ENCODE measurements at places on chromosomes 6 and 20. TPM values are rescaled to one million over a fixed set of nuclear protein-coding genes. Genes with fewer than 3 reads are reported as not detected.

GRCh38 chr6:20538131-20538662 lies 3.9 kb downstream of the CDKAL1 start:
- H3K4me1 ChIP-seq = peaks cover 18% of the 10 kb centered on the region
- 0 out of 2 replicates have a peak overlapping the region, but pooled peaks have one; percentile 19 for H3K4me3 ChIP-seq
- no peak for DNase-seq
- peaks cover 6% of the 10 kb centered on the region for H3K36me3 ChIP-seq

GRCh38 chr20:56974499-56975250 lies 291.8 kb downstream of the BMP7 start:
- no peaks in the 10 kb centered on the region for H3K36me3 ChIP-seq
- H3K4me1 ChIP-seq = no peaks in the 10 kb centered on the region
- no peak for DNase-seq
- H3K4me3 ChIP-seq = no peak overlapping the region
- no peaks in the 10 kb centered on the region for H3K27me3 ChIP-seq
- no peak overlapping the region for H3K27ac ChIP-seq

- H3K4me3 ChIP-seq = no peak overlapping the region
- H3K4me1 ChIP-seq = no peaks in the 10 kb centered on the region
- H3K27me3 ChIP-seq = no peaks in the 10 kb centered on the region
- DNase-seq = no peak
Observed at GRCh38 chr20:17023806-17024205, 203.0 kb upstream of the PCSK2 start.

The MC3R gene
- not detected for polyA plus RNA-seq

The PNPLA1 gene
- polyA plus RNA-seq = not detected

The PRKN gene
- not detected for polyA plus RNA-seq

The BANF2 gene
- polyA plus RNA-seq = not detected
